ENCODE measurements at places on chromosomes 5 and 9. TPM values are rescaled to one million over a fixed set of nuclear protein-coding genes. Genes with fewer than 3 reads are reported as not detected.

GRCh38 chr5:98663521-98663920 lies 109.9 kb upstream of the RGMB start:
- DNase-seq = peak; percentile 2

DNA sequence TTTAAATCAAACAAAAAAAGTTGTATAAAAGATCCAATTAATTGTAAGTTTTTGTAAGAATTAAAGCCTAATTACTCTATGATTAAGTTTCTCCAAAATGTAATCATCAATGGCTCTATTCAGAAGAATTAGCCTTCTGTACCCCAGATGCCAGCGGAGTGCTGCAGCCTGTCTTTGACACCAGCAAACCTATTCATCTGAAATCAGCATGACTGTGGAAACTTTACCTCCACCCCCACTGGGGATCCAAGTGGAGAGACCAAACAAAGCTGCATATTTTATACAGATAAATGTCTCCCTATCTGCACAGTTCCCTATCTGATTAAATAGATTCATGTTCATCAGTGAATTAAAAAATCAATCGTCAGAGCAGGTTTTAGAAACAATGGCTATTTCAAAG lies 426.8 kb downstream of the KIAA0825 start:
- DNase-seq = no peak

DNA sequence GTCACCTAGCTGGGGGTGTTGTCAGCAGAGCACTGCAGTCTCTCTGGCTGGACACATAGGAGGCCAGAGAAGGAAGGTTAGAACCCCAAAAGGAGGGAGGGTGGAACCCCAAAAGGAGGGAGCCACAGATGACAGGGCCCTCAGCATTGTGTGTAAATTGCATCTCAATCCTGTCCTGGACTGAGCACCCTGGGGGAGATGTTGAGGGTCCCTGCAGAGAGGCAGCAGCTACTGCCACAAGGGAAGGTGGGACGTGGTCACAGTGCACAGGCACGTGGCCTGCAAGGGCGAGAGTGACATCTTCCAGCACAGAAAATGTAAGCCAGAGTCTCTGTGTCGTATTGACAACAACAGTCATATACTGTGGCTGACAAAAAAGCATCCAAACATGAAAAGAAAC lies 36.5 kb upstream of the CEP72 start:
- DNase-seq = no peak

DNA sequence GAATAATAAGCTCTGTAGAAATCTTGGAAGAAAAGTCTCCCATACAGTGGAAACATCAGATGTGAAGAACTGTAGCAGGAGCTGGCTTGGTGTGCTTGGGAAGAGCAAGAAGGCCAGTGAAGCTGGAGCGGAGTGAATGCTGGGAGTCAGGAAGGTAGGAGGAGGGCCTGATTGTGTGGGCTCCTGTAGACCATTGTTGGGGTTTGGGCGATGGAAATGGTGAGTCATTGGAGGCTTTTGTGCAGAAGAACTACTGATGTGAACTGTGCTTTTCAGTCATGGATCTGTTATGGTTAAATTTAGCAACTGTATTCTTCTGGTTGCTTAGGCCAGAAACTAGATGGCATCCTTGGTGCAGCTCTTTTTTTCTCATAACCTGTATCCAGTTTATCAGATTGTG lies 2.3 kb downstream of the ICE1 start:
- no peak for DNase-seq

DNA sequence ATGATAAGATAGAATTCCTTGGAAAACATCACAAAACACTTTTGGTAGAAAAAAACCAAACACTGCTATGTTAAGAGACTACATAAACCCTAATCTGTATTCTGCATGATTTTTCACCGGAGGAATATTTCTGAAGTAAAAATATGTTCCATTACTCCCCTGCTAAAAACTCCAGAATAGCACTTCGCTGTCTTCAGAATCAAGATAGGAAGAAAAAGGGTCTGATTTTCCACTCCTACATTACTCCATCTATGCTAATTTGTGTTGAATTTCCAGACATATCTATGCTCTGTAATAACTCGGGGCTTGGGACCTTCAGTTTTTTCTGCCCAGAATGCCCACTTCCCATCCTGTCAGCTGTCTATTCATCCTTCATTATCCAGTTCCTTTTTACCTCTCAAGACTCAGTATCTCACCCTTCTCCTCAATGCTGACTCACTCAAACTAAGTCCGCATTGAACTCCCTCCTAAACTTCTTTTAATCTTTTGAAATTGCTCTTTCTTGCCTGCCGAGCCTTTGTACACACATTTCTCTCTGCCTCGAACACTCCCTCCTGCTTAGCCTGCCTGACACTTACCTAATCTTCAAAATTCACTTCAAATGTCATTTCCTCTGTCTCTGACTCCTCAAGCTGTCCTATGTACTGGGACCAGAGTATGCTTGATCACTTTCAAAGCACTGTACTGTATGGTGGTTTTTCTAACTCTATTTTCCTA lies 171.0 kb downstream of the ARRDC3 start:
- no peak for DNase-seq

DNA sequence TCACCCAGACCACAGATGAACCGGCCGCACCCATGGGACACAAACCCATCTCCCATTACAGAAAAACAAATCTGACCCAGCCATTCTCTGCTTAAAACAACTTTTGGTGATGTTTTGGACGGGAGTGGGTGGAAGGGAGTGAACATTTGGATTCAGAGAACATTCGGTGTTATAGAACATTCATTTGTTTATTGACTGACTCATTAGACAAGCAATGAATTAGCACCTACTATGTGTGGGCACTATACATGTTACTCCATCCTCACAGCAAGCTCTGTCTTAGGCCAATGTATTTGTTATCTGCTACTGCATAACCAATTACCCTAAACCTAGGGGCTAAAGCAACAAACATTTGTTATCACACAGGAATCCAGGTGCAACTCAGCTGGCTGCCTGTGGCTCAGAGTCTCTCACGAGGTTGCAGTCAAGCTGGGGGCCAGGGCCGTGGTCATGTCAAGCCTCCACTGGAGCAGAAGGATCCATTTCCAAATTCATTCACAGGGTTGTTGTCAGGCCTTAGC lies 5.1 kb upstream of the ERGIC1 start:
- DNase-seq = no peak

DNA sequence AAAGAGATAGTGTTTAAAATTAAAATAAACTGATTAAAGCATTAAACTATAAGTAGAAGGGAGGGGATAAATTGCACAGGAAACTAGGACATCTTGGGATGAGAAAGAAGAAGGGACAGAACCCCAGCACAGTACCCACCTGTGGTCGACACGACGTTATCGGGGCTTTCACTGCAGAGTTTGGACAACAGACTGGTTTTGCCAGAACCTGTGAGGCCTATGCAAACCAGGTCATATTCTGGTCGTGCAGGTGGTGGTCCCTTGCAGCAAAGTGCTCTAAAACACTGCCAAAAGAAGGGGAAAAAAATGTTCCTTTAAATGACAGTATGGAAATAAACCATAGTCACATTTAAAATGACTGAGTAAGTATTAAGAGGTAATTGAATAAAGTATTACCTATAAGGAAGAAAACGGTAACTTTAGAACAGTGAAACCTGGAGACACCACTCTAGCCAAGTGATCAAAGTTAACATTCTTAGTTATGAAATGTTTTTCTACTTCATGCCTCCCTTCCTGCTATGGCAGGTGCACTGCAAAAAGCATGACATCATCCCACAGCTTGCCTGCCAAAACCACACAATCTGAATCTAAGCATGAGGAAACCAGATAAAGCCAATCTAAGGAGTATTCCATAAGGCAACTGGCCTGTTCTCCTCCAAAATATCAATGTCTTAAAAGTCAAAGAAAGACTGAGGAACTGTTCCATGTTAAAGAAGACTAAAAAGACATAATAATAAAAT lies 138.6 kb downstream of the ARL15 start:
- peak; percentile 47 for DNase-seq

GRCh38 chr5:59575648-59576445 lies 317.7 kb downstream of the PDE4D start:
- DNase-seq = no peak

- peak; percentile 14 for DNase-seq
Observed at GRCh38 chr5:112708103-112708622, 29.5 kb upstream of the APC start.

- DNase-seq = no peak
Observed at GRCh38 chr9:121105531-121105930, 30.8 kb downstream of the CNTRL start.

GRCh38 chr5:87188391-87188790 lies 79.3 kb upstream of the RASA1 start:
- DNase-seq = no peak

DNA sequence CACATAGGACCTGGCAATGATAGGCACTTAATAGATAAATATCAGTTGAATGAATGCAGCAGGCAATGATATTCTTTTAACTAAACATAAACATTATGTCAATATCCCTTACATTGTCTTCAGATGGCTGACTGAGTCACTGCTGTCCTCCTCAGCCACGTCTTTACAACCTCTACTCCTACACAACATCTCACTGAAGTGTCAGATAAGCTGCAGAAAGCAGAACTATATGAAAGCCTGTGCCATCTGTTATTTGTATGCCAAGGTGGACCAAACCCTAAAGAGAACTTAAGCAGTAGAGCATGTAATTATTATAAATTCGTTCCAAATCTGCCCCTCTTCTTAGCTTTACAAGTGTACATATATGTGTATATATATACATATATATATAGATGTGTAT lies 271.2 kb downstream of the RASEF start:
- no peak for DNase-seq

- no peak for DNase-seq
Observed at GRCh38 chr9:7172154-7173115, 414.7 kb downstream of the KDM4C start.

- DNase-seq = peak; percentile 24
Observed at GRCh38 chr5:149608936-149609545, 27.7 kb downstream of the ARHGEF37 start.

DNA sequence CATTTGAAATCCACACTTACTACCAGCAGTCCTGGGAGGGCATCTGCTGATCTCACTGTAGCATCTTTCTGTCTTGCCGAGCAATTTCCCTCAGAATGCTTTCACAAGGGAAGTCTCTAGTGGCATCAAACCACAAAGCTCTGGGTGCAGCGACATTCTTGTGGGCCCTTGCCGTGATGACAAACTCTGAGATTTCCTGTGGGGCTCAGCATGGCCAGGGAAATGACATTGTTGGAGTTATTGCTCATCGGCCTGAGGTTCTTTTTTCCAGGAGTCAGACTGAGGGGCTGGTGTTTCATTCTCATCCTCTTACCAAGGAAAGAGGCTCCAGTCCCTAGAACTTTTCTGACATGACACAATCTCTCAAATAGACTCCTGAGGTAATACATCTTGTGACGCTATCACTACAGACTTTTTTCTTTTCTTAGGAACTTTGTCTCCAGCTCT lies 51.4 kb downstream of the PFDN1 start:
- DNase-seq = peak; percentile 89

DNA sequence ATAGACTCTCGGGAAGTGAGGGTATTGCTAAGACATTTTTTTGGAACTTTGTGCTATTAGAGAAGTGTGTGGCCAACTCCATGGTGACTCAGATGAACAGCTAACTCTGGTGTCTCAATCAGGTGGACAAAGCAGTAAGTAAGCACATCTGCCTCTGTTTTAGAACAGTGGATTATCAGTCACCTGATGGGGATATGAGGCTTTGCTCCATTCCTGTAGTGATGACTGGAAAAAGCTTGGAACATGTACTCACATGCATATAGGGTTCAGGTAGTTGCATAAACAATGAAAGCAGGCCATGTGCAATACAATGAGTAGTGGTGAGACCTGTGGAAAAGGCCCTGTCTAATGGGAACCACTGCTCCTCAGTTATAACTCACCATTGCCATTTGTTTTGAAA lies 168.2 kb upstream of the FBN2 start:
- peak; percentile 64 for DNase-seq

GRCh38 chr9:35689542-35690293 lies at the start of gene TPM2:
Gene TPM2, minus strand, starts transcription at chr9:35689925. Its CDS starts 108 bp downstream, at chr9:35689817.
- DNase-seq = peak; percentile 55

GRCh38 chr9:113656771-113657670 lies 193.5 kb downstream of the RGS3 start:
- DNase-seq = no peak

- DNase-seq = no peak
Observed at GRCh38 chr5:14109771-14110170, 33.4 kb upstream of the TRIO start.

DNA sequence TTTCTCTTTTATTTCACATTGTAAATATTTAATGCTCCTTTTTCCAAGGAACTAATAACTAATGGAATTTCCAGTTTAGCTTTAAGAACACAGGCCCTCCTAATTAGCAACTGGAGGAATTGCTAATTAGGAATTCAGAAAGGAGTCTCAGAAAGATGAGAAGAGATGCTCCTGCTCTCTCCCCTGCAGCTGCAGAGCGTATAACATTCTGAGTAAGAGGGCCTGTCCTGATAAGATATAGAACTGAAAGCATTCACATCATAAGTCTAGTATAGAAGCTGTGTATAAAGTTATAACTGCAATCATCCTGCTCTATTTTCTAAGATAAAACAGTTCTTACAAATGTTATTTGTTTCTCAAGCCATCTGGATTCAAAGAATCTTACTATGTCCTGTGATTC lies 83.2 kb downstream of the DTWD2 start:
- no peak for DNase-seq

DNA sequence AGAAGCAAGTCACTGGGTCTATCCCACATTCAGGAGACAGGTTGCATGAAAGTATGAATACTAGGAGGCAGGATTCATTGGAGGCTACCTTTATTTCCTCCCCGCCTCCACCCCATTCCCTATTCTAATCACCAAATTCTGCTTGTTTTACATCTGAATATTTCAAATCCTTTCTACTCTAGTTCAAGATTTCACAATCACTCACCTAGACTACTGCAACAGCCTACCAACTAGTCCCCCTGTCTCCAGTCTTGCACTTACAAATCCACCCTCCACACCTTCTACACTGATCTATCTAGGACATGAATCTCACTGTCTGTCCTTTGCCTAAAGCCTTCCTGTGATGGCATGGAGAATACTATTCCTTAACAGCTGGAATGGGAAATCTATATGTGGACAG lies 6.4 kb upstream of the KIF27 start:
- DNase-seq = no peak

- no peak for DNase-seq
Observed at GRCh38 chr5:54728588-54728915, 211.0 kb downstream of the SNX18 start.

DNA sequence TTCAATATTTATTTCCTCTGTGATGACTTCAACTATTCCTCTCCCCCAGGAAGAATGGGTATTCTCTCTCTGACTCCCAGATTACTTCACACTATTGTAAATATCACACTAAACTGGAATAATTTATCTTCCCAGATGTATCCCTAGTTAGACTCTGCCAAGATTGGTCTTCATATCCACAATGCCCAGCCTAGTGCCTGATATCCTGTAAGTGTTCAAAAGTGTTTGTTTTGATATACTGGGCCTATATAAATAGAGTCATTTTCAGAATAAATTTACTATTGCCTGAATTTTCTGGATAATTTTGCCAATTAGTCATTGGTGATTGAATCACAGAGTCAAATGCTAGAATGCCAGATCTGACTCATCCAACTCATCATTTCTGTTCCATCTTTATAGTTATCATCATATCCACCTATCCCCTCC lies 143.7 kb upstream of the TNC start:
- peak; percentile 75 for DNase-seq

The EQTN gene
- not detected for polyA plus RNA-seq

The TXNDC15 gene
- 42.0 TPM for polyA plus RNA-seq

The CCDC180 gene
- polyA plus RNA-seq = 0.17 TPM

The KCNN2 gene
- polyA plus RNA-seq = not detected

The FAM151B gene
- polyA plus RNA-seq = 0.17 TPM

The LHX3 gene
- polyA plus RNA-seq = not detected

The NR4A3 gene
- polyA plus RNA-seq = 0.03 TPM

Data from mammary epithelial cell (primary cell).